ENCODE measurements at places on chromosomes 16 and 17.

DNA sequence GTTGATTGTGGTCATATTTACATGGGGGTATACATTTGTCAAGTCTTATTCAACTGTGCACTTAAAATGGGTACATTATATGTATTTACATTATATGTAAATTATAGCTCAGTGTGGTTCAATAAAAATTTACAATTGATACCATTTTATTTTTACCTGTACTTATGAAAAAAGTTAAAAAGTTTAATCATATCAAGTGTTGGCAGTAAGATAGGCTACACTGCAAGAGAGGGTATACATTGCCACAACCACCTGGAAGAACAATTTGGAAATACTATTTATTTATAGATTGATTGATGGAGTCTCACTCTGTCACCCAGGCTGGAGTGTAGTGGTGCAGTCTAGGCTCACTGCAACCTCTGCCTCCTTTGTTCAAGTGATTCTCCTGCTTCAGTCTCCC lies 453.3 kb downstream of the XYLT1 start:
- no peak for DNase-seq

- no peak for DNase-seq
These were observed 39.7 kb upstream of the GHDC start for GRCh38 chr17:42233994-42234393.

GRCh38 chr16:78871241-78871640 lies 729.3 kb downstream of the MAF start:
- no peak for DNase-seq

GRCh38 chr16:54210452-54211125 lies 76.0 kb downstream of the IRX3 start:
- DNase-seq: no peak

GRCh38 chr17:11406716-11407115 lies 165.7 kb downstream of the SHISA6 start:
- no peak for DNase-seq

- DNase-seq: no peak
These were observed 26.7 kb downstream of the DNAH17 start for GRCh38 chr17:78550464-78550863.

DNA sequence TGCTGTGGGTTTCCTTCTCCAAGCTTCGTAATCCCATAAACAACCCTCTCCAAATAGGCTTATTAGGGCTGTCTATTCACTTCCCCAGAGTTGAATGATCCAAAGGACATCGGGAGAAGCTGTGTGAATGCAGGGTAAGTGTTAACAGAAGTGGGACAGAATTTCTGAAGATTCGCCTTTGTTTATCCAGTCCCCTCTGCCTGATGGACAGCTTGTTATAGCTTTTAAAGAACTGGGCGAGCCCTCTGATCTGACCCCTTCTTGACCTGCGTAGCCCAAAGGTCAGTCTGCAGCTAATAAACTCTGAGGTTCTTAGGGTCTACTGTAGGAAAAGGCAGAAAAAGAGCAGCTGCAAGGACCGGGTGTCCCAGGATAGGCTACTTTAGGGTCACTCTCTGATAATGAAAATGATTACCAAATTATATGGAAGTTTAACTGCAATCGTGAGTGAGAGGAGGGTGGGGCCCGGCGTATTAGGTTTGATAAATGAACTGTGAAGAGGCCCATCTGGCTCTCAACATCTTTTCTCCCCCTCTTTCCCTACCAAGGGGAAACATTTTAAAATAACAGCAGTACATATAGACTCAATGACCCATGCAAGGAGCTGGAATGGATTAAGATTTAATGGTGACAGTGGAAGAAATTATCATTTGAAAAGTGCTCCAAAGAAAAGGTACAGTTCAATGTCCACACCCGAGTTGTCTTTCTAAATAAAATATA lies 233.4 kb downstream of the FTO start:
- DNase-seq: no peak

DNA sequence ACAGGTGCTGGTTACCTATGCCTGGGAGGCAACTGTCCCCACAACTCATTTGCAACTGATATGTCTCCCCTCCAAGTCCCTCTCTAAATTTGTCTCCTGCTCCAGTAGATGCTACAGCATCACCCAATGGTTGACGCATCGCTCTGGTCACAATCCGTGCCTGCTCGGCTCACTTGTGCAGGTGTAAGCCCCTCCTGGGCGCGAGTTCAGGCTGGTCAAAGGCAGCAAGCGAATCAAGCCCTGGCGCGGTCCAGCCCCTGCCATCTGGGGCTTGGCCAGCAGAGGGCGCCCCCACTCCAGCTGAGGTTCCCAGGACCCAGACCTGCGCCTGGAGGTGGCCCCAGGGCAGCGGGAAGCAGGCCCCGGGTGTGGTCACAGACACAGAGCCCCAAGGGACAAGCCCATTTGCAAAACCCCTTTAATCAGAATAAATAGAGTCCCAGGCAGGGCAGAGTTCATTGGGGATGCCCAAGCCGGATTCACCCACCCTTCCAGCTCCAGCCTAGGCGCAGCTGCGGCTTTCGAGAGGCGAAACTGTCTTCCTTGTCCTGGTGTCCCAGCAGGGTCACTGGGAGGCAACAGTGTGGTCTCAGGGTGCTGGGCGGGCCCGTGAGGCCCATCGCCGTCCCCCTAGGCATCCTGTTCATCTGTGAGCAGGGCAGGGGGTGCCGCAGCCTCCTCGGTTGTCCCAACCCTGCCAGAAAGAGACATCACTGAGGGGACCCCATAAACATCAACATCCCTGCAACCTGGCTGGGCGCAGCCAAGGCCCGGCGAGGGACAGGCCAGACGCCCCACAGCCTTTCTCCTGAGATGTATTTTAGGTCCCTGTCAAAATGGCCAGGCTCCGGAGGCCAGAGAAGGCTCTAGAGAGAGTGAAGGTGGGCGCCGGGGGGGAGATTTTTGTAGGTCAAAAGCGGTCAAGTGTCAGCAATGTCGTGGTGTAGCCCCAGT lies 15.8 kb downstream of the TMC6 start:
- peak; percentile 59 for DNase-seq
